ENCODE measurements at places on chromosomes 6 and 20.

GRCh38 chr6:167710363-167710920 lies 116.3 kb upstream of the AFDN start:
- DNase-seq: no peak

- DNase-seq: no peak
Observed at GRCh38 chr6:132933090-132933489, 118.7 kb downstream of the RPS12 start.

GRCh38 chr6:102717737-102718456 lies 1324.4 kb downstream of the GRIK2 start:
- no peak for DNase-seq

- no peak for DNase-seq
Observed at GRCh38 chr20:20427227-20427864, 59.4 kb downstream of the INSM1 start.

DNA sequence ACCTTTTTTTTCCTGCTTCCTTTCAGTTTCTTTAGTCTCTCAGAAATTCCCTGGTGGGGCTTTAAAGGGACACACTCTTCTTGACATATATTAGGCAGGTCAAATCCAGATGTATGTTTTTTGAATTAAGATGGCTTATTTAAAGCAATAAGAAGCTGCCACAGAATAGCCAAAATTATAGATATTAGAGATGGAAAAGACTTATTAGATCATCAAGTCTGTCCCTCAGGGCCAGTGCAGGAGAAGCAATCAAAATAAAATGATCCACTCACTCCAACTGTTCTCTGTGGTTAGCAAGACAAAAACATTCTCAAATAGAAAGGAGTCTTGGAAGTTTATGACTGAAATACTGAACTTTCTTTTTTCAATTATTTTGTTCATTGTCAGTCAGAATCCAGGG lies 462.8 kb downstream of the CDC5L start:
- no peak for DNase-seq

- no peak for DNase-seq
Observed at GRCh38 chr6:127851197-127851596, 49.7 kb downstream of the THEMIS start.

DNA sequence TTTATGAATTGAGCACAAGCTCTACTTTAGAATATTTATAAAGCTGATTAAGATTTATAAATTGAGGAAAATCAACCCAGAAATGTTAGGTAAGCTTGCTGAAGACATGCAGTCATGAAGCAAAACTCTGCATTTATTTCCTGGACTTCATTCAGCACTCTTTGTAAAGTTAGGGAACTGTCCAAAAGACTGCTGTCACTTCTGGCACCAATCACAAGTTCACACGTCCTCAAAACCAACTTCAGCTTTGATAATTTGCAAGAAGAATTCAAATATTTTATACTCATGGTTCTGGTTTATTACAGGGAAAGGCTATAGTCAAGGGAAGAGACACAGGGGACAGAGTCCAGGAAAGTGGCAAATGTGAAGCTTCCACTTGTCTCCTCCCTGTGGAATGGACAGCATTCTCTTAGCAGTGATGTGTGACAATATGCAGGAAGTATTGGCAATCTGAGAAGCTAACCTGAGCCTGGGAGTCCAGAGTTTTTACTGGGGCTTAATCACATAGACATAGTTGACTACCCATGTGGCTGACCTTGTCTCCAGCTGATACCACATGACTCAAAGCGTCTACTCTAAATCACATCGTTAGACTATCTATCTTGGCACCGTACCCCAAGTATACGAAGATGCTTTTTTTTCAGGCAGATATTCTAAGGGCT lies 85.4 kb downstream of the PPP1R14C start:
- no peak for DNase-seq

DNA sequence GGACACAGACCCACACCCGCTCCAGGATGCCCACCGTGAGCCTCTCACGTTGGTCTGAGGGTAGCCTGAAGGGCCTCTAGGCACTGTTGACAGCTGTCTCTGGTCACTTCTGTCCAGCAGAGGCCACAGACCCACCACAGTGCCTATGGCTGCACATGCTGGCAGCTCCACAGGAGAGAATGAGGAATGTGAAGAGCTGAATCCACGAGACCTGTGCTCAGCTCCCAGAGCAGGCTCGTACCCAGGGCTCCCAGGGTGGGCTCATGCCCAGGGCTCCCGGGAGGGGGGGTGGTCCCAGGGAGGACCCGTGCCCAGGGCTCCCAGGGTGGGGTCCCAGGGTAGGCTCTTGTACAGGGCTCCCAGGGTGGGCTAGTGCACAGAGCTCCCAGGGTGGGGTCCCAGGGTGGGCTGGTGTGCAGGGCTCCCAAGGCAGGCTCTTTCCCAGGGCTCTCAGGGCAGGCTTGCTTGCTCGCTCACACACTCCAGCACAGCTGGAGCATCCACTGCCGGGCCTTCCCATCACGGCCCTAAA lies 201.0 kb downstream of the SYNDIG1 start:
- no peak for DNase-seq

- no peak for DNase-seq
Observed at GRCh38 chr6:154304191-154304590, 52.4 kb downstream of the IPCEF1 start.

DNA sequence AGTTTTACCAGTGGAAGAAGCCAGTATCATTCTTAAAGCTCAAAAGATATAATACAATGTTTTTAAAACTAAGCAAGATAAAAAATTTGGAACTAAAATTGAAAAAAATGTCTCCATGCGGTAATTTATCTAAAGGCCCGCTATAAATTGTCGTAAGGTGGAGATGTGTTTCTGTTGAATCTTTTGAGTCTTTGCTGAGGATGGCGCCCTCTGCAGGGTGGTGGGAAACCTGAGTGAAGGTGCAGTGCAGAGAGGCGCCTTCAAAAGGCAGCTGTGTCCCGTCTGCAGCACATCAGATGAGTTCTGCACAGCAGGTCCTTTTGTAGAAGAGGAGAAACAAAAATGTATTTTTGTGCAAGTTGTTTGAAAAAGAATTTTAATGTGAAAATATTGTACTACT lies 29.4 kb upstream of the KIF25 start:
- no peak for DNase-seq

DNA sequence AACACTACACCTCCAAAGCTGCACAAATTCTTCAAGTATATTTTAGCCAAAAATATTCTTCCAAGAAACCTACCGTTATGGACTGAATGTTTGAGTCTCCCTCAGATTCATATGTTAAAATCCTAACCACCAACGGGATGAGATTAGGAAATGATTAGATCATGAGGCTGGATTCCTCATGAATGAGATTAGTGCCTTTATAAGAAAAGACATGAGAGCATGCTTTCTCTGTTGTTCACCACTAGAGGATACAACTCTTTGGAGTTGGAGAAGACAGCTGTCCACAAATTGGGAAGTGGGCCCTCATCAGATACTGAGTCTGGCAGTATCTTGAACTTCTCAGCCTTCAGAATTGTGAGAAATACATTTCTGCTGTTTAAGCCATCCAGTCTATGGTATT lies 7.1 kb upstream of the SLC17A4 start:
- DNase-seq: no peak

DNA sequence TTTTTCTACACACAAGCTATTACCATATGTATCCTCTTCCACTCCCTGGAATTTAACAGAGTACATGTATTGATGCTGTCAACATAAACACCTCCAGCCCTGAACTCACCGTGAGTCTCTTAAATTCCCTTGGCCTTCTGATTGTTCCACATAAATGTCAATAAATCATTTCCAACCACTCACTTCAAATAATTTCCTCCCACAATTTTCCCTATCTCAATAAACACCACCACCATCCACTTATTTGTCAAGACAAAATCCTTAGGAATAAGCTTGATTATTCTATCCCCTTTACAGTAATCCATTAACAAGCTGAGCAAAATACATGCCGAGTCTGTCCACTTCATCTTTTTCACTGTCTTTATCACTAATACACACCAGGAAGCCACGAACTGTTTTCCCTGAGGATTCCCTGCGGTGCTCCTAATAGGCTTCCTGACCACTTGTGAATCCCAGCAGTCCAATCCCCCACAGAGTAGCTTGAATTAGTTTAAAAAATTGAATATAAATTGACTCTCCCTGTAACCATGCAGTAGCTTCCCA lies 19.2 kb downstream of the HLA-DRB1 start:
- DNase-seq: no peak

DNA sequence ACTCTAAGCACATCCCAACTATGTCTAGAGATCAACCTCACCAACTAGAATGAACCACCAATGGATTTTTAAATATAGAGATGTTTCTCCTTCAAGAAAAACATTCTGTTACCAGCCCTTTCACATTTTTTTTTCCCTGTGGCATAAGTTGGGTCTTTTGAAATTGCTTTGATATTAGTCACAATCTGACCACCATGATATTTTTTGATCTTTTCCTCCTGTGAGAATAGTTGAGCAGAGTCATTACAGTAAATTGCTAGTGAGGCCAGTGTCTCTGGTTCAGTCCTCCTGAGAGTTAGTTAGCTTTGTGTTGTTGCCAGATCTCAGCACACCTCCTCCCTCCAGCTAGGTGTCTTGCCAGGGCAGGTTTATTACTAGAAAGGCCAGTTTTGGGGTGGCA lies 79.7 kb upstream of the MYLIP start:
- DNase-seq: no peak

- no peak for DNase-seq
Observed at GRCh38 chr6:73739096-73739495, 43.1 kb downstream of the CD109 start.

GRCh38 chr6:41072836-41073202 lies at the start of gene NFYA:
NFYA (plus strand) TSS chr6:41072974; CDS start chr6:41079090, 6,116 bp downstream.
- no peak for DNase-seq

GRCh38 chr6:54481091-54481490 lies 172.8 kb downstream of the TINAG start:
- no peak for DNase-seq

DNA sequence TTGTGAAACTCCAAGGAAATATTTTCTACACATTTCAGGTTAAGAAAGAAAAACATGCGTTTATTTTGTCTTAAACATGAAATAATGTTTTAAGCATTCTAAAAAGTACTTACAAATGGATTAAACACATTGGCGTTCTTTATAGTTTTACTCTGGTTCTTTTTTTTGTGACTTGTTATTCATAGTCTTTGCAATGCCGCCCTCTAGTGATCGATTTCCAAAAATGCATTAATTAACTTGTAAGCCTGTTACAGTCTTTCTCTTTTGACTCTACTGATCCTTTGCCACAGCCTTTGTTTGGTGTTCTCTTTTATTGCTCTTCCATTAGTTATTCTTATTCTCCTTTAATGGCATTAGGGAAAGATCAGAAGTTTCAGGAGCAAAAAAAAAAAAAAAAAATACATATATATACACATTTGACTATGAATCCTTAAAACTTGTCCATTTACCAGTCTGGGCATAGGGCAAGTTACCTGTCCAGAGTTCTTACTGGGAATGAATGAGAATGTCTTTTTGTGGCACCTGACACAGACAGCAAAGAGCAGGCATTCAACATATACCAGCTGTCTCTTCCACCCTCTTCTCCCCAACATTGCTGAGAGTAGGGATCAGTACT lies 59.9 kb downstream of the MACROD2 start:
- no peak for DNase-seq

DNA sequence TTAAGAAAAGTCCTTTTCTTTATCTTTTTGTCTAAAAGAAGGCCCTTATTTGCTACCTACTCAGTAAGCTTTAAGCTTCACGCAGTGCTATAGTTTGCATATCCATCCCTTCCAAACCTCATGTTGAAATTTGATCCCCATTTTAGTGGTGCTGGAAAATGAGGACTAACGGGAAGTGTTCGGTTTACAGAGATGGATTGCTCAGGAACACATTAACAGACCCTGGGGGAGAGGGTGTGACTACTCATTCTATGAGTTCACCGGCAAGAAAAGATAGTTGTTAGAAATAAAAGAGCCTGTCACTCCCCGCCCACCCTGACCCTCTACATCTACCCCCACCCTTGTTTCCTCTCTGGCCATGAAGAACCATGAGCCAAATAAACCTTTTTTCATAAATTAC lies 546.2 kb downstream of the MEI4 start:
- DNase-seq: no peak

DNA sequence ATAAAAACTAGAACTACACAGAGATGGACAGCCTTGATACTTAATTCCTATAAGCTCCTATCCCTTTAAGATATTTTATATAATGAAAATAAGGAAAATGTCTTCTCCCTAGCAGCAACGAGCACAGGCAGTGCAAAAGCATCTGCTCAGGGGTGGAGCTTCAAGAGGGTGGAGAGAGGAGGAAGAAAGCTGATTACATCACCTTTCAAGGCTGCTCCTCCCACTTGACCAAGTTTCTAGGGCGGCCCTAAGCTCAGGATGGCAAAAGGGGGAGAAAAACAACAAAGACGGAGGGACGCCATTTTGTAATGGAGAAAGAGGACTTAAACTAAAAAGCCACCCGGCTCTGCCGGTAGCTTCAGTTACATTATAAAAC lies 2.2 kb downstream of the PPP1R10 start:
- peak; percentile 74 for DNase-seq

DNA sequence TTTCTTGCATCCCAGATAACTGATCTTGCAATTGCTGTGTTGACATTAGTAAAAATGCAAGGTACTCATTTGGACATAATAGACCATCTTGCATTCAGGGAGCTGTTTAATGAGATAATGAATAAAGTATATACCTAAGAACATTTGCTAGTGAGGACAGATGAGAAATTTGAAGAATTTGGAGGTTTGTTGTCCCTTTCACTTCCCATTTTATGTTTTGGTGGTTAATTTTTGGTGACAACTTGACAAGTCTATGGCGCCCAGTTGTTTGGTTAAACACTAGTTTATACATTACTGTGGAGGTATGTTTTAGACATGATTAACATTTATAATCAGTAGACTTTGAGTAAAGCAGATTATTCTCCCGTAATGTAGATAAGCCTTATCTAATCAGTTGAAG lies 300.2 kb upstream of the SYNCRIP start:
- DNase-seq: no peak

DNA sequence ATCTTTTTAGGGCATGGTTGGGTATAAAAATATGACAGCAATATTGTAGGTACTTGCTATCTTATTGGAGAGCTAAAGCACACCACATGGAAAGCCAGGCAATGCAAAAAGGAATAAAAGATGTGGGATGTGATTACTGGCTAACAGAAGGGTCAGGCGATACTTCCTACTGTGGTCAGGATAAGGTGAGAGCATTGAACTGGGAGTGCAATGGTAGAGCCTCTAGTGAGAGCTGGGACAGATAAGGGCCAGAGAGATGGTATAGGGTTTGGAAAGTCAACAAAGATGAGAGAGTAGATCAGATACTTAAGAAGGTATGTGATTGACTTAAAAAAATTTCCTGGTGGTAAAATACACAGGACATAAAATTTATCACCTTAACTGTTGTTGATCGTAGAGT lies 160.7 kb upstream of the MAN1A1 start:
- DNase-seq: no peak

DNA sequence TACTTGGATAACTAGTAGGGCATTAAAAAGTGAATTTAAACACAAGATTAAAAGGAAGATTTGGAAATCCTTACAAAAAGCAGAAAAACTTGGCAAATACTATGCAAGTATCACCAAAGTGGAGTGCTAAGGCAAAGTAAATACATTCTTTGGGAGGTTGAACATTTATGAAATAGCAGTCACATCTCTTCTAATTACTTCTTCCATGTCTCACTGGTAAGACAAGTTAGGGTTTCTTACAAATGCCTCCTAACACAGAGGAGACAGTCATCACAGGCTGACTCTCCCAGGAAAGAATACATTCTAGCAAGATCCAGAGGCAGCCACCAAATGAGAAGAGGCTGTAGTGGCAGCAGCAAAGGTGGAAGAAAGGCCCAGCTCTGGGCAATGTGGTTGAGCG lies 298.2 kb downstream of the BTBD9 start:
- no peak for DNase-seq
